NCI-H446 treated with DMSO at 0.1 percent for 48 hours (cell line): ENCODE measurements at places on chromosomes 7 and 10.

DNA sequence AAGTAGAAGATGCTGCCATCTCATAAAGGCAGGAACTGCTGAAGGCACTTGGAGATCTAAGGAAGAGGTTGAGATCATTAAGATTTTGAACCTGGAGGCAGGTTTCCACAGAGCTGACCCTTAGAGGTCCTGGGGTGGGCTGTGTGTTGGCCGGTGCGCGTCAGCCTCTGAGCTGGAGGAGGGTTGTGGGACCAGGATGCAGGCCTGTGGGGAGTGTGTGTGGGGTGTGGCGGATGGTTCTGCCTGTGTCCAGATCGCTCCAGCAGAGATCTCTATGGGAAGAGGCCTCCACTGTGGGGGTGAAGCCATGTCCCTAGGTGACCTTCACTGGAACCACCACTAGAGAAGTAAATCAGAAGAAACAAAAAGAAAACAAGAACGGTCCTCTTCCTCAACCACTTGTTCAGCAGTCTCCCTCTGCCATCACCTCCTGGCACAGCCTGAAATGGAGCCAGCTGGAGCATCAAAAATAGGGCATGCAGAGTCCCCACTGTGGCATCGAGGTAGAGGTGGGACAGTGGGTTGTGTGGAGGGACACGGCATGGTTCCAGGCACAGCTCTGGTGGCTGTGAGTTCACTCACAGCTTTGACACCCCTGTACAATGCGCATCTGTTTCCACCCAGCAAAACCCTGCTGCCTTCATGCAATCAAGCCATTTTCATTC, 453.8 kb downstream of the TCERG1L start:
- DNase-seq = no peak

GRCh38 chr10:18233775-18234174, 93.6 kb downstream of the CACNB2 start:
- no peak for DNase-seq

DNA sequence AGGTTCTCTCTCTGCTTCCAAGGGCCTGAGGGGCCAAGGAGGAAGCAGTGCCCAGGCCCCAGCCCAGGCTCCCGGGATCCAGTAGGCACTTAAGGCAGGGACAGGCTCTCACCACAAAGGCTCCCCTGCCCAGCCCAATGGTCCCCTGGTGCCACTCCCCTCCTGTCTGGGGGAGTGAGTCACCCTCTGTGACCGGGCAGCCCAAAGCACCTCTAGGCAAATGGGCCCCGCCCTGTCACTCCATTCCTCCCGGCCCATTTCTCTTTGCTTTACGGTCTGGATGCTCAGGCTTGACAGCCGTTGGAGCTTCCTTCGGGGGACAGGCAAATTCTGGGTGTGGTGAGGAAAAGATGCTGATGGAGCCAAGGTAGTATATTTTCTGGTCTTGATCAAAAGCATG, at the start of gene CALHM3:
Gene CALHM3 (minus strand): TSS at position 106 of the 400 bp plus-strand sequence. CDS start 208 bp downstream, outside the sequence.
- no peak for DNase-seq

DNA sequence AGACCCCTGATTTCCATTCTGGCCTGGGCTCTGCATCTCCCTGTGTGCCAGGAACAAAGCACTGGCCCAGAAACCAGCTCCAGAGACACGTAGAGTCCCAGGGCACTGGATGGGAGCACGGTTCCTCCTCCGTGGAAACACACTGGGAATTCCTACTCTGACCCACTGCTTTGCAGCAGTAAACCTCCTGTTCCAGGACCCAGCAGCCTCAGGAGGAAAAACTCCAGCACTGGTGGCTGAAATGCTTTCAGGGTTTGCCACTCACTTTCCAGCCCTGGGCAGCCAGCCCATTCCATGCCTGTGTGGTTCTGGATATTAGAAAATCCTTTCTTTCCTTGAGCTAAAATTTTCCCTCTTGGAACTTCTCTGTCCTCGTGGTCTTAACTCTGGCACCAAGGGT, 58.0 kb downstream of the FAM171A1 start:
- DNase-seq = no peak

- no peak for DNase-seq
These were observed 10.0 kb upstream of the MBL2 start for GRCh38 chr10:52782554-52782953.

DNA sequence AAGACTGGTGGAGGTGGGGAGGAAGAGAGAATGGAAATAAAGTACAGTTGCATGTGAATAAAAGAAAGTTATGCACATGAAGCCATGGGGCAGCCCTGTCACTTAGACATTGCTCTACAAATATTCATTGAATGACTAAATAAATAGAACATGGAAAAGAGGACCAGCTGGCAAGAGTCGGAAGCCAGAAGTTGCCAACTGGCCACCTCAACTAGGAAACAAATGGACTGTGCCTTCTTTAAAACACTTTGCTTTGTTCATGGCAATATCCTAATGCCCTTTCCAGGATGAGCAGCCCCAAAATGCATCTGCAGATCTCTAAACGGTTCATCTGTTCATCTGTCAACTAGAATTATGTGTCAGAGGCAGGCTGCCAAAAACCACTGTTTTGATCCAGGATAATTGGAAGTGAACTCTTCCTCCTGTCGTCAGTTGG, 157.3 kb downstream of the NOC3L start:
- DNase-seq = peak; percentile 94
